Posterior vena cava (tissue), 2 donors: ENCODE measurements at places on chromosomes 6 and 20. TPM values are rescaled to one million over a fixed set of nuclear protein-coding genes. Genes with fewer than 3 reads are reported as not detected.

Gene GSTA1
- not detected for total RNA-seq

Gene SMIM28
- not detected for total RNA-seq

GRCh38 chr20:63568986-63569949 lies 4.8 kb downstream of the HELZ2 start:
- DNase-seq = no peak

DNA sequence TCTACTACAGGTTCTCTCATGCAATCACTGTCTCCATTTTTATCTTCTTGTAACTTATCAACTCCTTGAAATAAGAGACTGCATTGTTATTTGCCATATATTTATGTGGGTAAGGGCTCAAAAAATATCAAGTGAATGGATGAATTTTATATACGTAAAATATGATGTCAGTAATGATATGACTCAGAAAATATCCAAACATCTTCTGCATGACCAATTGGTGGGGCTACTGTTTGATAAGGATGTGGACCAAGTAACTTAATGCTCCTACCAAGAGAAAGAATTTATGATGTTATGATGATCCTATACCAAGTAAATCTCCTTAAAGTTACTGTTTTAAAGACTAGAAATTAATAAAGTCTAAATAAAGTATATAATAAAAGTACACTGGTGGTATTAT lies 103.7 kb downstream of the OGFRL1 start:
- DNase-seq = no peak

DNA sequence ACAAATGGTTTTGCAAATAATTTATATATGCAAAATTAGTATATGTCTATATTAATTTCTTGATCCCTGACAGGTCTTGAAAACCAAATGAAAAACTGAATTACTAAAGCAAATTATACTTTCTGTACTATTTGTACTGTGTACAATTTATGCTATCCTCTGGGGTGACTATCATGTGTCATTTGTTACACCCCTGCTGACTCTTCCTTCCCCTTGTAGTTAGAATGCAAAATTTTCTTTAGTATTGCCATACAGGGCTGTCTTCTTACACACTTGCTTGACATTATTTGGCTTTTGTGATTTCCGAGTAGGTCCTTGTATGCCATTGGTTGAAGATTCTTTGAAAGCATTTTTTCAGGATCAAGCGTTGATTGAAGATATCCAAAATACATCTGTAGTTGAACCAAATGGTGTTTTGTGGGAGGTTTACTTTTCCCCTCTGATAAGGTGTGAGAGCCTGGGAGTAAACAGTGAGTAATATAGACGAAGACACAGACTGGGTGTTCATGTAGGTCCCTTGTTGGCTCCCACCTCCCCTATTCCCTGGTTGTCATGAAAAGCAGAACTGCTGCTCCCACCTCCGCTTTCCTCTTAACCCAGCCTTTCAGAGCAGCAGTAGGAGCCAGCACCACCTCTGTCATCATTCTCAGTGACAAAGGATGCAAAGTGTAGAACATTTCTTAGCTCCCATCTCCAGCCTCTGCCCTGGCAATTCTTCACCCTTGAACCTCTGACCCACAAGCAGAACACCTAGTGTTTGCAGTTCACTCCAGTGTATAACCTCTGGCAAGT lies 29.0 kb downstream of the NCOA7 start:
- DNase-seq = no peak
